ENCODE measurements at places on chromosomes 5 and 9. TPM values are rescaled to one million over a fixed set of nuclear protein-coding genes. Genes with fewer than 3 reads are reported as not detected.

- DNase-seq = no peak
Observed at GRCh38 chr5:93107805-93108520, 473.1 kb downstream of the NR2F1-AS1 start.

- DNase-seq = no peak
Observed at GRCh38 chr5:162202285-162202880, 134.8 kb downstream of the GABRG2 start.

CDKN2AIPNL gene
- 34.3 TPM for total RNA-seq

GRCh38 chr5:106825374-106825773, 845.4 kb downstream of the EFNA5 start:
- DNase-seq = no peak

WASHC1 gene
- total RNA-seq = 17.9 TPM

DNA sequence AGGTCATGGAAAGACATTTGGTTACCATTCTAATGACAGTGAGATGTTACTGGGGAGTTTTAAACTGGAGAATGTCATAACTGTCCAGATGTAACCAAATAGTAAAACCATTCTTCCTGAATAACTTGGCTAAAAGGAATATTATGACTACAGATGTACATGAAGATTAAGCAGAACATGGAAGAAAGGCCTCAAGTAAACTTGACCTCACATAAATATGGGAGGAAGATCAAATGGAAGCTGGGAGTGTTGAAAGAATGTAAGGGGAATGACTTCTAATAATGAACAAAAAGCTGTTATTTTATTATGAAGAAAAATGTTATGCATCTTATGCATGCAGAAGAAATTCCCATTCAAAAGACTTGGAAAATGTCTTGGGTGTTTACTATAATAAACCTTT, 107.7 kb upstream of the CDKN2B start:
- DNase-seq = no peak

GRCh38 chr5:102629827-102630605, 125.1 kb upstream of the PAM start:
- DNase-seq = no peak

DNA sequence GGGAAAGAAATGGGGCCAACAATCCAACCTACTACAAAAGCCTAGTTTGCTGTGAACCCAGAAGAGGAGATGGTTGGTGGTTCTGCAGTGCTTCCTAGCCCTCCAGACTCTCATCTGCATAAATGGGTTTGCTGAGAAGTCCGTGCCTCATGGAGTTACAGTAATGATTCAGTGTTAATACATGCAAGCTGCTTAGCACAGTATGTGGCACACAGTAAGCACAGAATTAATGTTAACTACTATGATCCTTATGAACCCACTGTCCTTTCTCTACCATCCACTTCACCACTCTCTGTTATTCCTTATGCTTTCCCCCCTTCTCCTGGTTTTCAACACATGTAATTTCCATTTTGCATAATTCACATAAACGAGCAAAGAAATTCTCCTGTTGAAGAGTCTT, 100.0 kb downstream of the ACTBL2 start:
- no peak for DNase-seq

CLTB gene
- 71.5 TPM for total RNA-seq

COL15A1 gene
- 0.05 TPM for total RNA-seq

- DNase-seq = no peak
Observed at GRCh38 chr9:79555474-79556089, 16.2 kb upstream of the TLE4 start.

CDX1 gene
- not detected for total RNA-seq

DNA sequence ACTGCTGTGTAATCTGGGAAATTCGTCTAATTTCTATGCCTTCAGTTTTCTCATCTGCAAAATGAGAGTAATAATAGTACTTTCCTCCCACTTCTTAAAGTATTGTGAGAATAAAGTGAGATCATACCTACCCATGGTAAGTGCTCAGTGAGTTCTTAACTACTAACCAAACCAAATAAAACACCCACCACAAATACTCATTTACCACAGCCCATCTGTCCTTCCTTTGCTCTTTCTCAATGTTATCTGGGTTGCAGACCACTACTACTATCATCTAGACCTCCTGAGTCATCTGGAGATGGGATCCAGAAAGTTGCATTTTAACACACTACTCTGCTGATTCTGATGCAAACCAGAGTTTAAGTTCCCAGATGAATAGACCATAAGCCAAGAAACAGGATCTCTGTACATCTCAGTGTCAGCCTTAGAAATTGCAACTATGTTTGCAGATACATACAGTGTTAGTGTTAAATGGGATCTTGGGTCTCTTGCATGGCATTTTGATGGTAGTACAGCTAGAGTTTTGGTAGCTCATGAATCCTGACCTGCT, 105.4 kb upstream of the ATP10B start:
- no peak for DNase-seq

GRCh38 chr9:137446851-137447471, 5.8 kb upstream of the ENTPD8 start:
- DNase-seq = no peak

FBXL7 gene
- total RNA-seq = not detected

- DNase-seq = no peak
Observed at GRCh38 chr9:28502189-28502588, 928.9 kb upstream of the C9orf72 start.

PDLIM4 gene
- 0.72 TPM for total RNA-seq

DNA sequence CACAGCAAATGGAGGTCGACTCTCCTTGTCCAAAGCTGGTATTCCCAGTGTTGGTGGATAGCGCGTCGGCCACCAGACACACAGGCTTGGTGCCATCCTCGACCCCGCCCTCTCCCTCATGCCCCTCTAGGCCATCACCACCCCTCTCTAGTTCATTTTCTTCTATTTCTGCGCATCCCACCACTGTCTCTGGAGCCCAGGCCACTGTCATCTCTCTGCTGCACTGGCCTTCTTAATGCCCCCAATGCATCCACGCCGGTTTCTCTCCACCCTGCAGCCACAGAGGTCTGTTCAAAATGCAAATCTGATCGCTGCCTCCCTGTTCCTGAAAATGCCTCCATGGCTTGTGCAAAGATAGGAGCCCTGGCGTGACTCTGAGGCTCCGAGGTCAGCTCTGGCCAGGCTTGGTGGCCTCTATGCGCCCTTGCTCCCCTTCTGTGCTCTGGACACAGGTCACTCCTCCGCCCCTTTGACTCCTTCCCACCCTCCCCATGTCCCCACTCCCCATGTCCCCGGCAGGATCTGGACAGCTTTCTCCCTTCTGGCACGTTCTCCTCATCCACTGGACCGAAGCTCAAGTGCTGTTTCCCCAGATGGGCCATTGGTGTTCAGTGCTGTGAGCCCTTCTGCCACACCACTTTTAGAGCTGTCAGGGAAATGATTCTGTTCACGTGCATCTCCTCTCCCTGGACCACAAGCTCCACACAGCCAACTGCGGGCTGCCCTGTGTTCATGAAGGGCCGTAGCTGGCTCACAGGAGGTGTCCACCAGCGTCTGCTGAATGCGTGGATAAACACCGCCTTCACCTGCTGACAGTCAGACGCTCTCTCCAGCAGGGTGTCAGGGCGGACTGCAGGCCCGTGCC, 59.5 kb upstream of the RNF130 start:
- no peak for DNase-seq

DNA sequence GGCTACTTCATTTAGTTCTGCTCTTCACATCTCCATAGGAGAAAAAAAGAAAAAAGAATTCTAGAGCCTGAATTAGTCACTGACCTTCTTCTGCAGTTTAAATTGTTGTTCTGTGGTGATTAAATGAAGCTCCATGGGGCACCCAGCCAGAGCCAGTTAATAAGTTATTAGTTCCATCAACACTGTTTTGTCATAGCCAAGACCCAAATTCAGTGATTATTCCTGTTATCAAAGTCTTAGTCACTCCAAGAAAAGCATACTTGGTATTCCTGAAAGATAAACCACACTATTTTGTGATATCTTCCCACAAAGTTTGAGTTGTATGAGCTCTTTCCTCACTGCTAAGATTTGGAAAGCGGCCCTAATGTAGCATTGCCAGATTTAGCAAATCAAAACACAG, 134.8 kb upstream of the RGMB start:
- DNase-seq = no peak

GOLM1 gene
- total RNA-seq = 5.5 TPM

CMBL gene
- total RNA-seq = 0.35 TPM

TOR4A gene
- total RNA-seq = 11.4 TPM

- no peak for DNase-seq
Observed at GRCh38 chr5:90909101-90909503, 350.5 kb downstream of the ADGRV1 start.

- DNase-seq = no peak
Observed at GRCh38 chr9:124513376-124513994, 6.3 kb upstream of the NR5A1 start.

PCA3 gene
- not detected for total RNA-seq

SPATA24 gene
- total RNA-seq = 4.2 TPM

DNA sequence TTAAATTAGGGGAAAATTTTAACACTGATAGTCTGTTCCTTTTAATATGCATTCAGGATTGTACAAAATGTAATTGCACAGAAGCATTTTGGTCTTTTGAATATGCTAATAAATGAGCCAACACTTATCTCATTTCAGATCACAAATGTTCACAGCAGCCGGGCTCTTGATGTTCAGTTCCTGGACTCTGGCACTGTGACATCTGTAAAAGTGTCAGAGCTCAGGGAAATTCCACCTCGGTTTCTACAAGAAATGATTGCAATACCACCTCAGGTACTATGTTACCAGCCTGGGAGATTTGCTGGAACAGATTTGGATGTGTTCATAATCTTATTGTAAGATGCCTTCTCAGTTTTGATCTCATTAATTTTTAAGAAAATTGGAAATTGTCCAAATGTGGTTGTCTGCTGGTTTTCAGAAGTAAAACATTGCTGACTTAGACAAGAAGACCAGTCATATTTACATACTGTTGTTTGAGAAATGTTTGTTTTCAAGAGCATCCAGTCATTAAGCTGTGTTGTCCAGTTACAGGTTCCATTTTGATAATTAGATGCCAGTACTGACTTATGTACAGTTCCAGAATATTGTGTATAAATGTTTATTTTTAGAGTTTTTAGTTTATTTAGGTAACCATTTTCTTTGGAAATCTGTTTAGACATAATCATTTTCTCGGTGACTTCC, 23.0 kb upstream of the TMOD1 start:
- peak; percentile 49 for DNase-seq

OR13C3 gene
- total RNA-seq = not detected

DNA sequence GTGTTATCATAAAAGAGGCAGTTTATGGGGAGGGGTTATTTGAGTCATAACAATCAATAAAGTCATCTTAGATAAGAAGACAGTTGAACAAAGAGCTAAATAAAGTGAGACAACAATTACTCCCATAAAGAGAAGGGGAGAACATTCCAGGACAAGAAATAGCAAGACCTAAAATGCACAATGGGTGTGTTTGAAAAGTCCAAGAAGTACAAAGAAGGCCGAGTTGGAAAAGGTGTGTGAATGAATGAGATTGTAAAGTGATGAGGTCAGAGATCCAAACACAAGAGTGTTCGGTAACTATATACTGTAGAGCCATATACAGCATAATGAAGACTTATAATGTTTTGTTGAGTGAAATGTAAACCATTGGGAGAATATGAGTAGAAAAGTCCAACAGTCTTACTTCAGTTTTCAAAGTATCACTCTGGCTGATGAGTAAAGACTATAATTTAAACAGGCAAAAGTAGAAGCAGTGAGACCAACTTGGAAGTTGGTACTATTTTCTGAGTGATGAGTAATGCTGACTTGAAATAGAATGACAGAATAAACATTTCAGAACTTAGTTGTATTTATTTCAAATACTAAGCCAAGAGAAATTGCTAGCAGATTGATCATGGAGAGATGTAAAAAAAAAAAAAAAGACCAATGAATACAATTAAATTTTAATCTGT, 868.7 kb upstream of the CDH9 start:
- DNase-seq = no peak

DEPDC1B gene
- total RNA-seq = 20.5 TPM

GRCh38 chr5:135007749-135008363, 26.2 kb downstream of the PITX1 start:
- no peak for DNase-seq

NUTM2G gene
- not detected for total RNA-seq

DNA sequence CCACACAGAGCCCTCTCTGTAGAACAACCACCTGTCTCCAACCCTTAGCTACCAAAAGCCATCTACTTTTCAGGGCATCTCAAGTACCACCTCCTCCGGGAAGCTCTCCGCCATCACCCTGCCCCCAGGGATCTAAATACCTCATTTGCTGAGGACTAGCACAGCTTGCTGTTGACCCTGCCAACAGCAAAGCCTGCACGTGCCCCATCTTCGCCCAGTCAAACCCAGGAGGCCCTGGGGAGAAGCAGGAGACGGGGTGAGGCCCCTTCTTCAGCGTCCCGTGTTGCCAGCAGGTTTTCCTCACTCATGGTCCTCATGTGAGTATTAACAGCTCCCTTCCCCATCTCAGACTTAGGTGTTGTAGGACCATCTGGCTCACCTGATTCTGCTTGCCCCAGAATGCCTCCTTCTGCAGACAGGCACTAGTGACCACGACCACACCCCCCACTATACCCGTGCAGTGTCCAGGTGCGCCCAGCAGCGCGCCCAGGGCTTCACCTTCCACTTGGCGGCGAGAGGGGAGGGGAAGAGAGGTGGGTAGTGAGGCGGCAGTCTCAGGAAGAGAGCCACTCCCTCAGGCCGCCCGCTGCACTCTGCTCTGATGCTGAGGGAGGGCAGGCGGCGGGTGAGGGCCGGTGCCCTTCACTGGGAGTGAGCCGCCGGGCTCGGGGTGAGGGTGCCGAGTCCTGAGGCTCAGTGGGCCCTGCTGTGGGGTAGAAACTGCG, 11.1 kb downstream of the VAV2 start:
- DNase-seq = no peak

DNA sequence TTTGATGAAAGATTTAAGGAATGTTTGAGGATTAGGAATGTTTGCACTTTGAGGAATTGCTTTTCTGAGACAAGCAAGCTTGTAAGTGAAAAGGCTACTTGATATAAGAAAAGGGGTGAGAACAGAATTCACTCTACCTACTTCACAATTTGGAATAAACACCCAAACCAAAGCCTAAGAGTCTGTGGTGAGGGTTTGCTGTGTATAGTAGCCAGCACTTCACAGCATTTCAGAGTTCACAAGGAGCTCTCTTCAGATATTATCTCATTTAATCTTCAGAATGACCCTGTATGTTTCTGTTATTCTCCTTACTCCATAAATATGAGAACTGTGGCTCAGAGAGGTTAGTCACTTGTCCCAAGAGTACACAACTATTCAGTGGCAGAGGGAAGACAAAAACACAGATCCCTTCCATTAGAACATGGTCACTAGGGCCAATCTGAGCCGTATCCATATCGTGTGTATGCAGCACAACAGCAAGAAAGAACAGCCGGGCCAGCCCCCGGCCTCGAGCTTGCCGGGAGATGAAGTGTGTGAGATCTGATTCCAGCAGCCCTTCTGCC, 92.4 kb downstream of the FRMD3 start:
- DNase-seq = no peak

DNA sequence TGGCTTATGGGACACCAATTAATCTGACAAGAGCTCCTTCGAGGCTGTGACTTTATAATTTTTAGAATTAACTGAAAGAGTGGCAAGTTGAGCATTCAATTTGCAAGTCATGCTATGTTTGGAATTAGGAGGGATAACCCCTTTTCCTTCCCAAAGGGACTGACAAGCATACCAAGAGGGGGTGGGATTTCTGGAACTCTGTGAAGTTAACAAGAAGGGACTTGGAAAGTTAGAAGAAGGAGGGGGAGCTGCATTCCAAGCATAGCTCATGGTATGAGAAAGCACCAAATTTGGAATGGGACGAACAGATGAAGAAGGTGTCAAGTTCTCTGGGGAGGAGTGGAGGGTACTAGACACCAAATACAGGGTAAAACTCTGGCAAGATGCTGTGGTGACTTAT, 8.9 kb upstream of the PALM2AKAP2 start:
- no peak for DNase-seq
